ENCODE measurements at places on chromosomes 5 and 9. TPM values are rescaled to one million over a fixed set of nuclear protein-coding genes. Genes with fewer than 3 reads are reported as not detected.

The MED7 gene
- 9.3 TPM for total RNA-seq

- H3K27me3 ChIP-seq: no peaks in the 10 kb centered on the region
- peaks cover 29% of the 10 kb centered on the region for H3K4me1 ChIP-seq
- H3K27ac ChIP-seq: no peak overlapping the region
- peak overlapping the region; percentile 52 for H3K4me3 ChIP-seq
These were observed 2.5 kb upstream of the MSMP start for GRCh38 chr9:35756275-35757225.

The FGF10 gene
- not detected for total RNA-seq

The IFNA21 gene
- total RNA-seq: not detected

The PCDHB9 gene
- 3.6 TPM for total RNA-seq

DNA sequence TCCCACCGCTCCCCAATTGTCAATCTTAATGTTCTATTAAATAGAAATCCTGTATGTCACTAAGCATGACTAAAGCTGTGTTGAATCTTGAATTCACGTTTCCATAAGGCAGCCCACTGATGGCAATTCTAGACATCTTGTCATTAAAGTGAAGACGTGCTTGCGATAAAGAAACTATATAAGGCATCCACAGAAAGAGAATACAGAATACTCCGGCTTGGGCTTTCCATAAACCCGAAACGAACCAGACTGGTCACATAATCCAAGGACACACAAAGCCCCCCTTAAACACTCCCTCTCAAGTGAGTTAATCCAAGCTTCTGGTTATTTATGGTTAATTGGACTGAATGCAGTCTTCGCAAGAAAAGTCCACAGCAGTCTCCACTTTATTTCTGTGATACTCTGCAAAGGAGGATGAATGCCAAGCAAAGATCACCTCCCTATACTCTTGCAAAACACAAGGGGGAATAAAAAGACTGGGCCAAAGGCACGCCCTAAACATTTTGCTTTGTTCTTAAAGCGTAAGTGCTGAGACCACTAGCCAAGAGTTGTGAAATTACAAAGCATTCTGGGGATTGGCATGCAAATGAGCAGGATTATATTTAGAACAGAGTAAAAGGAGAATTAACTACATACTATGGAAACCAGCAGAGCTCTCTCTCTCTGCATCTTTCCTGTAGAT, 54.7 kb downstream of the DPYSL3 start:
- H3K27me3 ChIP-seq: no peaks in the 10 kb centered on the region
- H3K4me3 ChIP-seq: peak overlapping the region; percentile 74

The F12 gene
- 3.0 TPM for total RNA-seq

- peaks cover 18% of the 10 kb centered on the region for H3K4me1 ChIP-seq
- H3K27ac ChIP-seq: peak within 1 kb of the TSS; percentile 96
- H3K4me3 ChIP-seq: peak within 1 kb of the TSS; percentile 75
- no peaks in the 10 kb centered on the region for H3K27me3 ChIP-seq
- no peaks in the 10 kb centered on the region for H3K36me3 ChIP-seq
- DNase-seq: peak; percentile 59
These were observed at the start of gene MPDZ for GRCh38 chr9:13279284-13280141. Gene MPDZ, minus strand, starts transcription at chr9:13279692. Its CDS starts 29,377 bp downstream, at chr9:13250315.

GRCh38 chr9:80552931-80553330, 981.2 kb downstream of the TLE4 start:
- H3K27me3 ChIP-seq: no peaks in the 10 kb centered on the region
- no peak overlapping the region for H3K4me3 ChIP-seq
- no peaks in the 10 kb centered on the region for H3K36me3 ChIP-seq
- H3K4me1 ChIP-seq: no peaks in the 10 kb centered on the region

- H3K27ac ChIP-seq: no peak overlapping the region
- H3K27me3 ChIP-seq: no peaks in the 10 kb centered on the region
- peaks cover 5% of the 10 kb centered on the region for H3K4me1 ChIP-seq
These were observed 38.7 kb downstream of the NLN start for GRCh38 chr5:65760504-65761275.

- no peak for DNase-seq
- no peaks in the 10 kb centered on the region for H3K27me3 ChIP-seq
- H3K27ac ChIP-seq: no peak overlapping the region
- no peak overlapping the region for H3K4me3 ChIP-seq
- H3K4me1 ChIP-seq: peaks cover 9% of the 10 kb centered on the region
- H3K36me3 ChIP-seq: peaks cover 8% of the 10 kb centered on the region
These were observed 13.0 kb downstream of the ERAP1 start for GRCh38 chr5:96794757-96795156.

- no peaks in the 10 kb centered on the region for H3K27me3 ChIP-seq
- no peak overlapping the region for H3K27ac ChIP-seq
- no peak for DNase-seq
- no peaks in the 10 kb centered on the region for H3K36me3 ChIP-seq
- no peak overlapping the region for H3K4me3 ChIP-seq
These were observed 151.6 kb upstream of the MEF2C start for GRCh38 chr5:89034588-89034987.

DNA sequence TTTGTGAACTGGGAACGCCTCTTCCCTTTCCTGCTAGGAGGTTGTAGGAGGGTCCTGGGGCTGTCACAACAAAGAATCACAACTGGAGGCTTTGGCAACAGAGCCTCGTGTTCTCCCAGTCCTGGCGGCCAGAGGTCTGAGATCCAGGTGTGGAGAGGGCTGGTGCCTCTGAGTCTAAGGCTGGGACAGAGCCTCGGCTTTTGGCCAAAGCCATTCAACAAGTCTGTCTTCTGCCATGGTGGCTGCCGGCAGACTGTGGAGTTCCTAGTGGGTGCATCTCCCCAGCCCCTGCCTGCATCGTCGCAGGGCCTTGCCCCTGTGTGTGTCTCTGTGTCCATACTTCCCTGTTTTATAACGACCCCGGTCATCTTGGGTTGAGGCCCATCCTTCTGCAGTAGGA, 9.5 kb upstream of the IRX4 start:
- H3K27me3 ChIP-seq: peaks cover 7% of the 10 kb centered on the region
- H3K27ac ChIP-seq: no peak overlapping the region
- H3K4me1 ChIP-seq: no peaks in the 10 kb centered on the region
- H3K36me3 ChIP-seq: no peaks in the 10 kb centered on the region

- no peaks in the 10 kb centered on the region for H3K36me3 ChIP-seq
- no peak for DNase-seq
- H3K27me3 ChIP-seq: no peaks in the 10 kb centered on the region
- H3K27ac ChIP-seq: no peak overlapping the region
These were observed 42.8 kb upstream of the TNFSF8 start for GRCh38 chr9:114973216-114973615.

Data from astrocyte (in vitro differentiated cells and primary cell).